ENCODE measurements at places on chromosomes 6 and 20.

- no peak for DNase-seq
Observed at GRCh38 chr20:37560629-37561028, 33.0 kb upstream of the BLCAP start.

DNA sequence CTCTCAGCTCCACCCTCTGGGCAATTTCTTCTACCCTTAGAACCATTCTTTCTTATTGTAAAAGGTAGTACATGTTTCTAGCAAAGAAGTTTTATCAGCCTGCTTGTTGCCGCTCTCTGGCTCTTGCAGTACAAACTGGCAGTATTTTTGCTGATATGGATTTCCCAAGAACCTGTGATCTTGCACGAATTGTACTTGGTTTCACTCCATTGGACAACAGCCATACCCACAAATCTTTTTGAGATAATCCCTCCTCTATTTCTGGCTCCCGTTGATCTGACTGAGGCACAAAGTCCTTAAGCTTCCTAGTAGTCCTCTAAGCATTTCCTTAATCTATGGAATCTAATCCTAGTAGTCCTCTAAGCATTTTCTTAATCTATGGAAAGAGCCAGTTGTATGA, 487.0 kb upstream of the PTCHD4 start:
- DNase-seq = no peak

DNA sequence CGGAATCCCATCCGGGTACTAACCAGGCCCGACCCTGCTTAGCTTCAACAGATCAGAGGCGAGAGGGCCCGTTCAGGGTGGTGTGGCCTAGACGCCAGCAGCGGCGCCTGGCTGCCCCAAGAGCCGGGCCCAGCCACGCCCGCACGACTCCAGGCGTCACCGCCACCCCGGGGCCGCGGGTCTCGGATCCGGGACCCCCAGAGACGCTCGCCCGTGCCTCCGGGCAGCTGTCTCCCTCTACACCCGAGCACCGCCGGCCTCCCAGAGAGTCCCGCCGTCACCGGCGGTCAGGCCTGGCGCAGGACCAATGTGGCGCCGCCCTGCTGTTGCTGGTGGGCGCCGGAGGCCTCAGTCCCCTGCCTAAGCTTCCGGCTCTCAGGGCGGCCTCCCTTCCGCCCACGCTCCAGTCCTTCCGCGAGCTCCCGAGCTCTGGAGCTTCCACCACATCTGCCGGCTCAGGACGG, 441.2 kb upstream of the DEFB115 start:
- peak; percentile 28 for DNase-seq

DNA sequence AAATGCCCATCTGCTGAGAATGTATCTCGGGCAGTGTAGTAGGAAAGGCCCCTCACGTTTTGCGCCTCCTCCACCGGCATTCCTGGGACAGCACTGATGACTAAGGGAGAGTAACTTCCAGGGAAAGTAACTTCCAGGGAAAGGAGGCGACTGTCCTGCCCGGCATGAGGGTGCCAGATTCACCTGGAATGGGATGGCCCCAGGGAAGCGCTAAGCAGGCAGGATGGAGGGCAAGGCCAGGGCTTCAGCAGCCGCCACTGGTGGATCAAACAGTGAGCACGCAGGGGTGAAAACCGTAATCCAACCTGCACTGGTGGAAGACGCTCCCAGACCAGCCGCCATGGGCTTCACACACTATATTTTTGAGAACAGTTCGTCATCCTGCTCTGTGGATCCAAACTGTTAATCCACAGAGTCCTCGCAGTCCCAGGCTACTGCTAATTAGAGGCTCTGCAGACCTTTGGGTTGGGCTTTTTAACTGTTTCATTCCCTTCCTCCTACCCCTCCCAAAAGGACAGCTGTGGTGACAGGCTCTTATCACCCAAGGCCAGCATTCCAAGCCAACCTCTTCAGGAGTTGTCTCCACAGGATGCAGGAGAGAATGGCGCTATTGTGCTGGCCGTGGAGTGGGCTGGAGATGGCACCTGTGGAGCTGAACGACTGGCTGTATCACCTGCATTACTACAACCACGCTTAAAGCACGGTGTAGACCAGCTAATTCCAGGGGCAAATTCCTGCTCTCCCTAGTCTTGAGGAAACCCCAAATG, 178.9 kb downstream of the DLL1 start:
- no peak for DNase-seq

GRCh38 chr6:84449220-84449619, 221.8 kb upstream of the CEP162 start:
- no peak for DNase-seq

Data from muscle of back (tissue), 13 donors.